NB4 (cell line): ENCODE measurements at places on chromosomes 13 and 19.

DNA sequence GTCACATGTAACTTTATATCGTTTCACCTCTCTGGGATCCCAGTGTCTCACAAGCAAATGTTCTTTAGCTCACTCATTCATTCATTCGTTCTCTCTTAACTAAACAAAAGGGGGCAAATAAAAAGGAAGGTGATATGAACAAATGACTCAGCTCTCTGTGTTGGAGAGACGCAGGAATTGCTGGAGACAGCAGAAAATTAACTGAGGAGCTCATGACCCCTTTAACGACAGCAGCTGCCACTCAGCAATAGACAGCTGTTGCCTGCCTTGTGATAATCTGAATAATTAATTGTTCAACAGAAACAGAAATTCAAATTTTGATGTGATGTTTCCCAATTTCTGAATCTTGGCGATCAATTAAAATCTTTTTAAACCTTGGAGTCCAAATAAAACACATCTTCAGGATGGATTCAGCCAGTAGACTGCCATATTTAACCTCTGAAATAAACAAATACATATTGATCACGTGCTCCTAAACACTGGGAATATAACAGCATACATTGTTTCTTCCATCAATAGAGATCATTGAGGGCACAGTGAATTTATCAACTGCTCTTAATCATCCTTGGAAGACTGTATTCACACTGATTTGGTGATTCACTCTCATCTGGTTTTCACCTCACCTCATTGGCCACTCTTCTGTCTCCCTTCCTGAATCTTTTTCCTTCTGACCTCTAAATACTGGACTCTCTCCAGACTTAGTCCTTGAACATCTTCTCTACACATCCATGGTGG lies 63.3 kb downstream of the MBNL2 start:
- DNase-seq = no peak

GRCh38 chr13:102131246-102131645 lies 270.6 kb downstream of the FGF14 start:
- no peak for DNase-seq

DNA sequence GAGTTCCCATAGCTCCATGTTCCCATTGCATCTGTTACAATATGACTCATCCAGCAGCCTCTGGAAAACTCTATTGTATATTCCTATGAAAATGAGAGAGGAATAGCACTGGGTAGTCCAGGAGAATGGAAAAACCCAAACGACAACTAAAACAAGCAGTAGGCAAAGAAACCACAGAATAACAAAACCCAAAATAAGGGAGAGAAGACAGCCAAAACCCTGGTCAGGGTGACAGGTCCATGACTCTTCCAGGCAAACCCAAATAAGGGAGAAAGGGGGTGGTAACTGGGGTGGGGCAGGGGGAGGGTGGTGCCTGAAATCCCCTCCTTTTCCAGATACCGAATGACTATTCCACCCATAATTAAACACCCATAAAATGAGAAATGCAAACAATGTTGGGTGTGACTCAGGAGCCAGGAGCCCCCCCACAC lies 4.0 kb upstream of the ZNF8 start:
- no peak for DNase-seq

DNA sequence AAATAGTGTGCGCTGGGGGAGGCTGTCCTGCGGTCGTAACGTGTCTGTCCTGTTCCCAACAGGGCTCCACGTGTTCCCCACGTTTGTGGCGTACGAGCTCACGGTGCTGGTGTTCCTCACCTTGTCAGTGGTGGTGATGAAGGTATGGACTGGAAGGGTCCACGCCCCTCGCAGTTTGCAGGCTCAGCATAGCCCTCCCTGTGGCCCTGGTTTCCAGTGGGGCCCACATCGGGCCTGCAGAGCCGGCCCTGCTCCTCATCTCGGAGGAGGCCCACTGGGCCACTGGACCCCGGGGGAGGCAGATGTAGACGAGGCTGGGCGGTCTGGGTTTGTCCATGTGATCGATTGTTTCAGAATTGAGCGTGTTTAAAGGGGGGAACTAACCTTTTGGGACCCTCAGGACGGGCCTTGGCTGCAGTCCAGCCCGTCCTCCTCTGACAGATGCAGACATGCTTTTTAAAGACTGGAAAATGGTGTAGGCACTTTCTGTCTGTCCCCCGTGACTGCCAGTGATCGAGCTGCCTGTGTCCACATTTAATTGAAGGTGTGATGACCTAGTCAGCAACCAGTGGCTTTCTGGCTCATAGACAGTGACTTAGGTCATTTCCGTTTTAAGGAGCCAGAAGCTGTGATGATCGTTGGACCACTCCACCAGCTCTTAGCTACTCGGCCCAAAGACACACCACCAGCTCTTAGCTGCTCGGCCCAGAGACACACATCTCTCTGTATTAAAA lies 37.1 kb upstream of the TFDP1 start:
- no peak for DNase-seq

GRCh38 chr13:106480351-106480910 lies 55.0 kb downstream of the EFNB2 start:
- DNase-seq = no peak
